ENCODE measurements at places on chromosomes 1 and 21.

GRCh38 chr1:208271236-208271635, 27.1 kb upstream of the PLXNA2 start:
- H3K4me1 ChIP-seq = no peaks in the 10 kb centered on the region
- DNase-seq = no peak
- H3K27me3 ChIP-seq = peaks cover 70% of the 10 kb centered on the region

DNA sequence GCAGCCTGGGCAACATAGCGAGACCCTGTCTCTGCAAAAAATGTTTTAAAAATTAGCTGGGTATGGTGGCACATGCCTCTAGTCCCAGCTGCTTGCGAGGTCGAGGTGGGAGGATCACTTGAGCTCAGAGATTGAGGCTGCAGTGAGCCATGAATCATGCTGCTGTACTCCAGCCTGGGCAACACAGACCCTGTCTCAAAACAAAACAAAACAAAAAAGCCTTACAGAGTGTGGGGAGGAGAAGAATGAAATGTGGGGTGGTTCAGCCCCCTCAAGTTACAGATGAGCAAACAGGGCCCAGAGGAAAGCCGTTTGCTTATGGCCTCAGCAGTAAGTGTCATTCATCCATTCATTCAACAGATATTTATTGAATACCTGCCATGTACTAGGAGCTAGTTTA, 40.7 kb downstream of the RPS6KA1 start:
- H3K27me3 ChIP-seq = no peaks in the 10 kb centered on the region
- H3K4me1 ChIP-seq = no peaks in the 10 kb centered on the region
- no peak overlapping the region for H3K27ac ChIP-seq

DNA sequence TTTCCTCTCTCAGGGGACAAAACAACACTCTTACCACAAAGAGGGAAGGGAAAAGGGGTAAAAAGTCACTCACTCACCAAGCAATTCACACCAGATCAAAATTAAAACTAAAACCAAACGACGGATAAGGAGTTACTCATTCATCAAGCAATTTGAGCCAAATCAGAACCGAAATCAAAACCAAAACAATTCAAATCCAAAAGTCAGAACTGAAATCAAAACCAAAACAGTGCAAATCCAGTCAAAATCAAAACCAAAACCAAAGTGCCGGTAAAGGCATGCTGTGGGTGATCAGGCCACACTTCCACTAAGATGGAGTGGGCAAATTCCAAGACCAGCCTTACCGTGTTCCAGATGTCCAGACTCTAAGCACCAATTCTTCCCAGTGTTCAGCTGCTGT, 717.9 kb downstream of the AMY1C start:
- DNase-seq = no peak
- H3K36me3 ChIP-seq = no peaks in the 10 kb centered on the region
- H3K27me3 ChIP-seq = no peaks in the 10 kb centered on the region

- H3K36me3 ChIP-seq = no peaks in the 10 kb centered on the region
- H3K27ac ChIP-seq = no peak overlapping the region
- DNase-seq = no peak
- no peaks in the 10 kb centered on the region for H3K27me3 ChIP-seq
Measured at GRCh38 chr1:232923739-232924386, 26.5 kb upstream of the NTPCR start.

DNA sequence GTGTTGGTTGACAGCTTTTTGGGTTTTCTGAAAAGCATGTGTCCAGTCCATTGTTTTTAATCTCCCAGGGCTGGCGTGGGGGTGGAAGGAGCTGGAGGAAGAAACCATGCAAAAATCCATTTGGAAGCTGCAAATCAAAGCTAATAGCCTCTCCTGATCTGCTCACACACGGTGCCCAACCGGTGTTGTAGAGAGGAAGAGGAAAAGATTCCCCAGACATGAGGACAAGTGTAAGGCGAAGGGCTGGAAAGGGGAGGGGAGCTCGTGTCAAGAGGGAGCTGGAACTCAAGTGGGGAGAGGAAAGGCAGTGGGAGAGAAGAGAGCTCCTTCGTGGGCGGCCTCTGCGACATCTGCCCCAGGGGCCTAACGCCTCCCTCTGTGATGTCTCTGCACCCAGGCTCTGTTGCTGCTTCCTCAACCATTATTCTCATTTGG, 112.3 kb upstream of the IRF2BP2 start:
- H3K4me1 ChIP-seq = peaks cover 97% of the 10 kb centered on the region
- H3K4me3 ChIP-seq = no peak overlapping the region
- no peaks in the 10 kb centered on the region for H3K27me3 ChIP-seq
- no peak for DNase-seq

DNA sequence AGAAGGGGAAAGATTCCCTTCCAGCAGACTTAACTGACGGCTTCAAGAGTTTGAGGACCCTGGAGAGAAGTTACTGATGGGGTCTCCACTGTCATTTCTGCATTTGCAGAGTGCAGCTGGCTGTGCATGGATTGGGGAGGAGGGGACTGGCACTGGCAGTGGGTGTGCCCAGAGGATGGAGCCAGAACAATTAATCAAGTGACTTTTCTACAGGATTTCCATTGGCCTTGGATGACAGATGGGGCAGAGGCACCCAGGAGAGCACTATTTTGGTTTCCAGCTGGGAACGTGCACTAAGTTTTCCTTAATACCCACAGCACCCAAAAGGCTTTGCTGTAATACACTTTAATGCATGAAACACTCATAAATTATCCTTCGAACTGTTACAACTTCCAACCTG, 1.3 kb downstream of the NGF start:
- no peaks in the 10 kb centered on the region for H3K27me3 ChIP-seq
- peaks cover 53% of the 10 kb centered on the region for H3K4me1 ChIP-seq
- H3K27ac ChIP-seq = no peak overlapping the region
- DNase-seq = no peak

DNA sequence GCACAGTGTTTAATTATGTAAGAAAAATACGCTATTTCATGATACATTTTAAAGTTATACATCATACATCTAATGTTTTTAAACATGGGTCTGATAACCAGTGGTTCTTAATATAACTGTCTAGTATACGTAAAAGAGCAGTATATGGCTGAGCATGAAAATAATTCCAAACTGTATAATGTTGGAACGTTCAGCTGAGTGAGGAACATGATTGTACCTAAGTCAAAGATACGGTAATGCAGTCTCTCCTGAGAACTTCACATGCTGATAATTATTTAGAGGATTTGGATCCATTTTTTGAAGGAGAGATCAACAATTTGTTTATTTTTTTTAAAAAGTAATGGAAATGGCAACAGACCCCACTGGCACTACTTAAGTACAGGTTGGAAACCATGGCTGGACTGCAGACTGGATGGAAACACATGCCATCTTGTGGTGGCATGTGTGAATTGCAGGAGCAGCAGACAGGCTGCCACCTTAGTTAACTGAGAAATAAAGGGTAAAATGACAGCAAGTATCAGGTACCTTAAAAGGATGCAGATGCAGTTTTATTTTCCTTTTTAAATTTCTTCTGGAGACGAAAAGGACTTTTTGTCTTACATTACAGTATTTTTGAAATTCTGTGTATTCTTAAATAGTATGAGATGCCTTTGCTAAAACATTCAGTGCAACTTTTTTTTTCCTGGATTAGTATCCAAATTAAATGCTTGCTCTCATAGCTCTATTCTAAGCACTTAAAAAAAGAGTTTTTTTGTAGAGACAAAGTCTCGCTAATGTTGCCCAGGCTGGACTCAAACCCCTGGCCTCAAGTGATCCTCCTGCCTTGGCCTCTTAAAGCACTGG, 73.8 kb downstream of the MTR start:
- peaks cover 85% of the 10 kb centered on the region for H3K36me3 ChIP-seq
- DNase-seq = no peak
- no peak overlapping the region for H3K4me3 ChIP-seq
- no peaks in the 10 kb centered on the region for H3K4me1 ChIP-seq
- H3K27me3 ChIP-seq = no peaks in the 10 kb centered on the region

DNA sequence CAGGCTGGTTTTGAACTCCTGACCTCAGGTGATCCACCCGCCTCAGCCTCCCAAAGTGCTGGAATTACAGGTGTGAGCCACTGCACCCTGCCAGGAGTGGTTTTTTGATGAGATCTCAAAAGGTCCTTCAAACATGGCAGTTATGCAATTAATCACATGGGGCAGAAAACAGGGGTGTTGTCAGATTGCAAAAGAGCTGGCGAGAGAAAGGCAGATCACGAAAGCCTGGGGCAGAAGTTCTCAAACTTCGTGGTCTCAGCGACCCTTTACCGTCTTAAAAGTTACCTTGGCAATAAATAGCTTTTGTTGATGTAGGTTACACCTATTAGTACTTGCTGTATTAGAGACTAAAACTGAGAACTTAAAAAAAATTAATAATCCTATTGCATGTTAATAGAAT, 16.1 kb downstream of the CNR2 start:
- H3K36me3 ChIP-seq = no peaks in the 10 kb centered on the region
- H3K27me3 ChIP-seq = no peaks in the 10 kb centered on the region
- no peak overlapping the region for H3K27ac ChIP-seq
- no peaks in the 10 kb centered on the region for H3K4me1 ChIP-seq

GRCh38 chr1:206427291-206427690, 43.0 kb upstream of the IKBKE start:
- H3K4me3 ChIP-seq = no peak overlapping the region
- H3K27ac ChIP-seq = no peak overlapping the region
- H3K27me3 ChIP-seq = no peaks in the 10 kb centered on the region
- no peak for DNase-seq
- H3K36me3 ChIP-seq = peaks cover 14% of the 10 kb centered on the region

DNA sequence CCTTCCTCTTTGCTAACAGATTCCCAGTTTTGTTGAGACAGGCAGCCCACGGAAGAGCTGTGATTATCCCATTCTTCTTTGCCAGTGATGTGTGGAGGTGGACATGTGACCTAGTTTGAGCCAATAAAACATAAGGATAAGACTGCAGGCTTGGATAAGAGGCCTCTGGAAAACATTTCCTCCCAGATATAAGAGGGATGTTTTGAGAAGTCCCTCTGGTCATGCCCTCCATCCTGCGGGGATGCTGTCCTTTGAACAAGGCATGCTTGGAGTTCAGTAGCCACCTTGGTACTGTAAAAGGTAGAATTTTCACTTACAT, 155.7 kb downstream of the TM2D1 start:
- H3K4me3 ChIP-seq = no peak overlapping the region
- DNase-seq = no peak
- H3K36me3 ChIP-seq = no peaks in the 10 kb centered on the region
- H3K4me1 ChIP-seq = peaks cover 19% of the 10 kb centered on the region

- H3K4me1 ChIP-seq = peaks cover 20% of the 10 kb centered on the region
- no peaks in the 10 kb centered on the region for H3K27me3 ChIP-seq
- no peak overlapping the region for H3K4me3 ChIP-seq
Measured at GRCh38 chr1:231935856-231936255, 309.3 kb downstream of the DISC1 start.

- H3K27ac ChIP-seq = no peak overlapping the region
- H3K36me3 ChIP-seq = no peaks in the 10 kb centered on the region
- DNase-seq = no peak
- H3K4me1 ChIP-seq = no peaks in the 10 kb centered on the region
- H3K27me3 ChIP-seq = no peaks in the 10 kb centered on the region
Measured at GRCh38 chr1:157399984-157400382, 152.3 kb downstream of the FCRL5 start.

DNA sequence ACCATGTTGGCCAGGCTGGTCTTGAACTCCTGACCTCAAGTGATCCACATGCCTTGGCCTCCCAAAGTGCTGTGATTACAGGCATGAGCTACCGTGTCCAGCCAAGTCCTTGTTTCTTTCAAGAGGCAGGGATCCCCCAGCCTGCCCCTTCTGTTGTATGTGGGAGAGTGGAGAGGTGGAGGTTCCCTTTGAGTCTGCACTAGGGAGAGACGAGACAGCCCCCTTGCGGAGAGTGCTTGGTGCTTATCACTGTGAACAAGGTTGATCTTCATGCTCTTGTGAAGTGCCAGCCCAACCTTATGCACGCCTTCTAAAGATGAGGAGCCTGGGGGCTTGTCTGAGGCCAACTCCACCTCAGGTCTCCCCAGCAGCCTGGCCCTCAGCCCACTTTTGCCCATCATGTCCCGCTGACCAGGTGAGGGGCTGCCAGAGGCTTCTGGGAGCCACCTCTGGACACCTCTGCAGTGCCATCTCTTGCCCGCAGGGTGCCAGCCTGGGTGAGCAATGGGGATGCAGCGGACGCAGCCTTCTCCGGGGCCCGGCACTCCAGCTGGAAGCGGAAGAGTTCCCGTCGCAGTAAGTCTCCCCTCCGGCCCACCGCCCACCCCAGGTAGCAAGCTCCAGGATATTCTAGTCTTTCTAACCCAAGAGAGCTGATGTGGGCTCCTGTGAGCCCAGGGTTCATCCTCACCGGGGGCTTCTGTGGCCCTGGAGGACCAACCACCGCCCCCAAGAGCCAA, 62.3 kb downstream of the ARHGEF10L start:
- no peak overlapping the region for H3K4me3 ChIP-seq
- no peak for DNase-seq
- no peak overlapping the region for H3K27ac ChIP-seq
- no peaks in the 10 kb centered on the region for H3K27me3 ChIP-seq
- no peaks in the 10 kb centered on the region for H3K36me3 ChIP-seq

Measured in esophagus squamous epithelium (tissue), 5 donors.